ENCODE measurements at places on chromosomes 5 and 9. TPM values are rescaled to one million over a fixed set of nuclear protein-coding genes. Genes with fewer than 3 reads are reported as not detected.

The SMC2 gene
- total RNA-seq = 31.5 TPM

DNA sequence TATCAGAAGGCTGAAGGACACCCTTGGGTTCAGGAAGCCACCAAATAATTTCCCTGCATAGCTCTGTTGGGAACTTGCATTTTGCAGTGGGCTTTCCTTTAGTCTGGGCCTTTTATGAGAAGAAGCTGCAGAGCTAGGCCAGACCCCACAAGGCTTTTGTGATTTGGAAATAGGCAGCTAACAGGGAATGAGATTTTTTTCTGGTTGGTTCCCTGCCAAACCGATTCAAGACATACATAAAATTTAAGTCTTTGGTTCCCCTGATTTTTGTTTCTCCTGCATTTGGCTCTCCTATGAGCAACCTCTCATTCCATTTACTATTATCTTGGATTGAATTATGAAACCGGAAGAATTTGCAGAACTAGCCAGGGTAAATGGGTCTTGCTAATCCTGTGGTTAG lies 81.5 kb upstream of the PTCH1 start:
- peaks cover 4% of the 10 kb centered on the region for H3K4me1 ChIP-seq
- H3K4me3 ChIP-seq = no peak overlapping the region
- peaks cover 70% of the 10 kb centered on the region for H3K27me3 ChIP-seq
- DNase-seq = no peak
- H3K36me3 ChIP-seq = no peaks in the 10 kb centered on the region

The CCL27 gene
- total RNA-seq = not detected

GRCh38 chr5:178291969-178292825 lies 59.6 kb upstream of the PHYKPL start:
- no peaks in the 10 kb centered on the region for H3K4me1 ChIP-seq
- no peak for DNase-seq
- no peak overlapping the region for H3K4me3 ChIP-seq
- peaks cover 23% of the 10 kb centered on the region for H3K27me3 ChIP-seq
- H3K36me3 ChIP-seq = no peaks in the 10 kb centered on the region
- H3K27ac ChIP-seq = no peak overlapping the region

- no peaks in the 10 kb centered on the region for H3K27me3 ChIP-seq
- no peak overlapping the region for H3K4me3 ChIP-seq
- H3K4me1 ChIP-seq = peaks cover 15% of the 10 kb centered on the region
These were observed 2.6 kb upstream of the IQGAP2 start for GRCh38 chr5:76400466-76400865.

DNA sequence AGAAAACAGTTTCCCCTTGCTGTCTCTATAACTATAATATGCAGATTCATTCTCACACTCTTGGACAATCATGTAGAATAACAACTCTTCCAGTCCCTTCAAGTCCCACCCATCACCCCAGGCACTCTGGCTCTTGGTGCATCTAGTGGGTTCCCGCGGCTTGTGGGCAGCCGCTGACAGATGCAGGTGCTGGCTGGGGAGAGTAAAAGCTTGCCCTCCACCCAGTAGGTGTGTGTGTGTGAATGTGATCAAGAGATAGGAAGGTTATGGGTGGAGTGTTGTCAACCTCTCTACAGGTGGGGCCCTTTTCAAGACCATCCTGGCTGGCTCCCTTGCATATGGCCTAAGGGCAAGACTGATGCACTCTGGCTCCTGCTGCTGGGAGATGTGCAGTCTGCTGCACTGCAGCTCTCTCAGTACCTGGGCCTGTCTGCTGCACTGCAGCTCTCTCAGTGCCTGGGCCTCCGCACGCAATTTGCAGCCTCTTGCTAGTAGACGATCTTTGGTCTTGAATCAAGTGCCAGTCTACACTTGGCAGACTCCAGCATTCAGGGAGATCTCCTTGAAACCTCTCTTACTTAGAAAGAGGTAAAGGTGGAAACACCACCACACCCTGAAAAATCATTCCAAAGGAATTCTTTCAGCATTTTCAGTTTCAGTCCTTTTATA lies 189.7 kb upstream of the GDNF start:
- H3K4me1 ChIP-seq = no peaks in the 10 kb centered on the region
- no peaks in the 10 kb centered on the region for H3K36me3 ChIP-seq

- H3K27ac ChIP-seq = no peak overlapping the region
- H3K36me3 ChIP-seq = no peaks in the 10 kb centered on the region
- H3K4me1 ChIP-seq = peaks cover 11% of the 10 kb centered on the region
- DNase-seq = peak; percentile 43
These were observed 100.8 kb upstream of the DHFR start for GRCh38 chr5:80755626-80756025.

The TMEM232 gene
- total RNA-seq = 0.54 TPM

- H3K27me3 ChIP-seq = no peaks in the 10 kb centered on the region
- DNase-seq = no peak
- H3K27ac ChIP-seq = peak overlapping the region; percentile 98
- H3K36me3 ChIP-seq = peaks cover 52% of the 10 kb centered on the region
- H3K4me3 ChIP-seq = peak overlapping the region; percentile 88
These were observed 2.4 kb downstream of the DCAF12 start for GRCh38 chr9:34124099-34124498.

The TEK gene
- total RNA-seq = 0.16 TPM

DNA sequence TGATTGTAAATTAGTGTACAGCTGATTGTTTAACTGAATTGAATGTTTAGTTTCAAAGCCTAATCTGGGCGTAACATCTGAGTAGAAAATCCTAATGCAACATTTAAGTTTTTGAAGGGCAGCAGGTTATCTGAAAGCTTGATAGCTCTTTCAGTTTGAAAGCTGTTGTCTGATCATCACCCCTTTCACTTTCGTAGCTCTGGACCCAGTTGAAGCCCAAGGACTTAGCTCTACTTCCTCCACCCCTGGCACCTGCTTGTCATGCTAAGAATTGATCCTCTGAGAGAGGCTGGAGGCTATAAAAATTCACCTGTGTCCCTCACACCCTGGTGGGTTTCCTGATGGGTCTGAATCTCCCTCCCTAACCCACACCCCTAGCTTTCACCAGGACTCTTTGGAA lies 86.0 kb downstream of the ZFAND5 start:
- no peak for DNase-seq
- no peaks in the 10 kb centered on the region for H3K36me3 ChIP-seq

The TAF11L5 gene
- total RNA-seq = not detected

DNA sequence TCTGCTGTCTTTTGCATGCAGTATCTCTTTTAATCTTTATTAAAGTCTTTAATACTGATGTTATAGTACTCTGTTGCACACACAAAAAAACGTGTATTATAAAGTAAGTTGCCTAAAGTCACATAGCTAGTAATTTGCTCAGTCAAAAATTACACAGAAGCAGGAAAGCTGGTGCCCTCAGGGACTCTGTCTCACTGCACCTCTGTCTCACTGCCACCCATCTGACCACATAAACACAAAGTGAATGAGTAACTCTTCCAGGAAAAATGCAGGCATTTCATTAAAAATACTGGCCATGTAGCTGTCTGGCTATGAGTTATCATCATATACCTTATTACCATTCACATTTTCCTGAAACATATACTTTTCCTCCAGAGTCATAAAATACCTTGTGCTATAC lies 591.7 kb downstream of the CSNK1G3 start:
- DNase-seq = no peak
- H3K27me3 ChIP-seq = no peaks in the 10 kb centered on the region

- H3K27ac ChIP-seq = no peak overlapping the region
- H3K4me3 ChIP-seq = no peak overlapping the region
- no peak for DNase-seq
- H3K36me3 ChIP-seq = no peaks in the 10 kb centered on the region
These were observed 66.6 kb upstream of the RNU6ATAC start for GRCh38 chr9:134230942-134231325.

GRCh38 chr9:126805554-126806262 lies 868 bp downstream of the ZBTB43 start:
- H3K27me3 ChIP-seq = no peaks in the 10 kb centered on the region
- H3K4me1 ChIP-seq = peaks cover 16% of the 10 kb centered on the region
- DNase-seq = peak; percentile 78
- H3K4me3 ChIP-seq = peak overlapping the region; percentile 95

DNA sequence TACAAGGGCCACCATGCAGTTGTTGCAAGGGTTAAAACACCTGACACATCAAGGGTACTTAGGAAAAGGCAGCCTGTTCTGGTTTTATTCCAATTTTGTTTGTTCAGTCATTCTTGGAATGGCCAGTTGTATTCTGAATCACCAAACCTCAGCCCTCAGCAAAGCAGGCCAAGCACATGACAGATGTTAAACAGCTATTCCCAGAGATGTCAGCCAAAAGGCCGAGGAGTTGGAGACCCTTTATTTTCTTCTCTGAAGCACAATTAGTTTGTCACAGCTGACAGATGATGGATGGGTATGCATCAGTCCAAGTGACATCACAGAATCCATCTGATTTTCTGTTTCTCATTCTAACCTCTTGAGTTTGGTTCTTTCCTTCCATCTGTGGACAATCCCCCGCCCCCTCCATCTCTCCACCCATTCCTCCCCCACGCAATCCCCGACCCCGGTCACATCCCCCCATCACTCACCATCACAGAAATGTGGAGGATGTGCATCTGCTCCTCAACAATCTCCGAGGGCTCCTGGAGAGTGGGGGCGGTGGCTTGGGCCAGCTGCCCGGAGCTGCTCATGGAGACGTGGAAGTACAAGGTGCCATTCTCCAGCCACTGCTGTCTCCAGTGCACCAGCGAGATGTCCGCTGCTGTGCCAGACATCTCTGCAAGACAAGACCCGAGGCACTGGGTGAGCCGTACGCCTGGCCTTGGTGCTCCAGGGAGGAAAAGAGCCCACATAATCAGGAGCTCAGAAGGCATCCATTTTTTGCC lies 123.8 kb downstream of the ASTN2 start:
- H3K4me1 ChIP-seq = no peaks in the 10 kb centered on the region
- H3K4me3 ChIP-seq = no peak overlapping the region
- no peak overlapping the region for H3K27ac ChIP-seq
- H3K27me3 ChIP-seq = no peaks in the 10 kb centered on the region
- H3K36me3 ChIP-seq = no peaks in the 10 kb centered on the region

DNA sequence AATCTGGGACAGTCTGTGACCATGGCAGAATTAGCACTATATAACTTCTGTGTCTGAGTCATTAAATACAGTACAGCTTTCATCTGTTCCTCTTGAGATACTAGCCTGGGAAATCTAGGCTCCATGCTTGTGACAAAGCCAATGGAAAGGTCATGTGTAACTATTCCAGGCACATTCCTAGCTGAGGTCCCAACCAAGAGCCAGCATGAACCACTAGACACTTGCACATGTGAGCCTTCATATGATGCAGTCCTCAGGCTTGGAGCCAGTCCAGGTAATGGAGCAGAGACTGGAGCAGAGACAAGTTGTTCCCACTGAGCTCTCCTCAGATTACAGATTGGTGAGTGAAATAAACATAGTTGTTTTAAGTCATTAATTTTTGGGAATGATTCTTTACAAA lies 412.4 kb upstream of the ZNF462 start:
- no peak for DNase-seq
- H3K27me3 ChIP-seq = no peaks in the 10 kb centered on the region
- no peak overlapping the region for H3K4me3 ChIP-seq

DNA sequence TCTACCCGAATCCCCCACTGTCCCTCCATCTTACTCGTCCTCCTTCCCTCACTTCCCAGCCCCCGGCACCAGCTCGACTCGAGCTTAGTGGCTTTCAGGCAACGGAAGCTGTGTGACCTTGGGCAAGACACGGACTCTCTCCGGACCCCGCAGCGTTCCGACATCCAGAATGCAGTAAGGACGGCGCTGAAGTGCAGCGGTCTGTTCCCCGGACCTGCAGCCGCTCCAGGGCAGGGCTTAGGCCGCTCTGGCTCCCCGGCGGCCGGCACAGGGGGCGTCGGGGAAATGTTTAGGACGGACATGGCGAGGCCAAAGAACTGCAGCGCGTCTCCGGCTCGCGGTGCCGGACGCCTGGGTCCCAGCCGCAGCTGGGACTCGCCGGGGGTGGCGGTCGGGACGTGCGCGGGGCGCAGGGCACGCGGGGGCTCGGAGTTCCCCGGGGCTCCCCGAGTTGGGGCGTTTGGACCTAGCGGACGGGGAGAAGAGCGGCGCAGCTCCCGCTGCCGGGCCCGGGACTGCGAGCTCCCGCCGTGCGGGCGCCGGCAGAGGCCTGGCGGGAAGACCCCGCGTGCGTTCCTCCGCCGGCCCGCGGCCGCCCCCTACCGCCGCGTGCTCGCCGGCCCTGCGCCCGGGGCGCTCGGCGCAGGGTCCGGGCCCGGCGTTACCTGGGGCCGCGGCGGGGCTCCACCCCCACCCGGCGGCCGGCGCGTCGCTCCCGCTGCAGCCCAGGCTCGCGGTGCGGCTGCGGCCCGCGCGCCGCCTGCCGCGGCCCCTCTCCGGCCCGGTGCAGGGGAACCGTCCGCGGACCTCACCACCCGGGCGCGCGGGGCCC lies 5.6 kb upstream of the RNF44 start:
- peaks cover 41% of the 10 kb centered on the region for H3K4me1 ChIP-seq
- peak overlapping the region; percentile 51 for H3K4me3 ChIP-seq
- no peaks in the 10 kb centered on the region for H3K36me3 ChIP-seq
- H3K27ac ChIP-seq = peak overlapping the region; percentile 94
- no peaks in the 10 kb centered on the region for H3K27me3 ChIP-seq

GRCh38 chr5:22238047-22238446 lies 615.1 kb downstream of the CDH12 start:
- no peak for DNase-seq
- no peaks in the 10 kb centered on the region for H3K36me3 ChIP-seq
- H3K27ac ChIP-seq = no peak overlapping the region

DNA sequence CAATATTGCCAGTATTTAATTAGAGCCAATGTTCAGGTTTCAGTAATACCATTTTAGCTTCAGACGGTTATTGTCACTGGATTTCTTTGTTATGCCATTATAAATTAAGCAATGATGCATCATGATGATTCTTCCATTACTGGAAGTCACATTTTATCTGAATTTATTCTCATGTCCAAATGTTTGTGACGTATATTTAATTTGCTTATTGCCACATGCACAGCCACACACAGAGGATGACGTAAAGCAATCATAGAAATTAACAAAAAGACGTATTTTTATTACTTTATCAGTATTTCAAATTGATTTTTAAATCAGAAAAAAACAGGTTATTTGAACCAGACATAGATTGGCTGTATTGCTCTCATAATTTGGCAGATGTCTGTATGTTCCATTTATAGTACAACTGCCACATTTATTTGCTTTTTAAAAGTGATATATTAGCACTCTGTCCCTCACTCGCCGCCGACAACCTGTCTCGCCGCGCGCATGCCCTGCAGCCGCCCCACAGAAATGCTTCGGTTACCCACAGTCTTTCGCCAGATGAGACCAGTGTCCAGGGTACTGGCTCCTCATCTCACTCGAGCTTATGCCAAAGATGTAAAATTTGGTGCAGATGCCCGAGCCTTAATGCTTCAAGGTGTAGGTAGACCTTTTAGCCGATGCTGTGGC lies 970.9 kb downstream of the CDH12 start:
- DNase-seq = no peak
- H3K27ac ChIP-seq = no peak overlapping the region
- H3K36me3 ChIP-seq = no peaks in the 10 kb centered on the region
- H3K4me1 ChIP-seq = no peaks in the 10 kb centered on the region
- H3K27me3 ChIP-seq = no peaks in the 10 kb centered on the region
- no peak overlapping the region for H3K4me3 ChIP-seq

GRCh38 chr9:115985657-115986056 lies 167.9 kb upstream of the PAPPA start:
- no peak overlapping the region for H3K4me3 ChIP-seq
- H3K4me1 ChIP-seq = no peaks in the 10 kb centered on the region
- H3K27ac ChIP-seq = no peak overlapping the region
- DNase-seq = no peak

GRCh38 chr5:89293810-89294209 lies 410.8 kb upstream of the MEF2C start:
- no peak overlapping the region for H3K27ac ChIP-seq
- H3K4me3 ChIP-seq = no peak overlapping the region
- H3K4me1 ChIP-seq = no peaks in the 10 kb centered on the region
- H3K36me3 ChIP-seq = no peaks in the 10 kb centered on the region

GRCh38 chr5:116577064-116577788 lies 2.6 kb upstream of the SEMA6A start:
- H3K36me3 ChIP-seq = no peaks in the 10 kb centered on the region
- DNase-seq = no peak
- no peak overlapping the region for H3K4me3 ChIP-seq
- peaks cover 14% of the 10 kb centered on the region for H3K4me1 ChIP-seq
- H3K27ac ChIP-seq = no peak overlapping the region
- peaks cover 19% of the 10 kb centered on the region for H3K27me3 ChIP-seq

The CNTNAP3 gene
- 0.22 TPM for total RNA-seq

All from K562 (cell line).